Activated CD4-positive, CD25-positive, alpha-beta regulatory T cell (primary cell): ENCODE measurements at places on chromosomes 16 and 17.

GRCh38 chr16:77439106-77439505 lies 4.3 kb upstream of the ADAMTS18 start:
- no peak for DNase-seq

- no peak for DNase-seq
These were observed 1.3 kb downstream of the RASL10B start for GRCh38 chr17:35732806-35733136.

- no peak for DNase-seq
These were observed 5.1 kb downstream of the CACNG5 start for GRCh38 chr17:66840061-66840460.

- no peak for DNase-seq
These were observed 7.9 kb downstream of the FA2H start for GRCh38 chr16:74766729-74767128.

DNA sequence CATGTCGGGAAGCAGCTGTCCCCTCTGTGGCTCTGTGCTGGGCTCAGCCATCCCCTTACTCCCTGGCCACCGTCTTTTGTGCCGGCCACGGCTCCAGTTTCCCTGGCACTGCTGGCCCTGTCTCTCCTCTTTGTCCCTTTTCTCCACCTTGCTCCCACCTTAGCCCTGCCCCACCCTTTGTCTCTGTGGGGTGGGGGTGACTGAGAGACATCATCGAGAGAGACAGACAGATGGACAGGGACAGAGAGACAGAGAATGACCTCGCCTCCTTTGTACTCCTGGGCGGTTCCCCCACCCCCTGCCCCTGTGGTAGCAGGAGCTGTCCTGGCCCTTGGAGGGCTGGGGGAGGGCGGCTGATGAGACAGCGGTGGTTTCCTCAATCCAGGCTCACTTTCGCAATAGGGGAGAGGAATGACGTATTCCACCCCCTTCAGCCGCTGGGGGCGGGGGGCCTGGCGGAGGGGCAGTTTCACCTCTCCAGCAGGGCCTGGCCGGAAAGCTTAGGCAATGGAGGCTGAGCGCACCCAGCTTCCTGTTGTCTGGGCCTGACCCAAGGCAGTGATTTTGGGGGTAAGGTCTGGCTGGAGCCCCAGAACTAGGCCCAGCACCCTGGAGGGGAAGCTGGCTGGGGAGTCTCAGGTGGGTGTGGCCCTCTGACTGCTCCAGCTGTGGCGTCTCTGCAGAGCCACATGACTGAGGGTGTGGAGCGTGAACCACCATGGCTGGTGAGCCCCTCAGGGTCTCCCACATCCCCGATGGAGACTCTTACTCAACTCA lies 7.3 kb downstream of the FMNL1 start:
- DNase-seq = peak; percentile 54

- no peak for DNase-seq
These were observed 4.3 kb downstream of the BANP start for GRCh38 chr16:87955302-87956097.

DNA sequence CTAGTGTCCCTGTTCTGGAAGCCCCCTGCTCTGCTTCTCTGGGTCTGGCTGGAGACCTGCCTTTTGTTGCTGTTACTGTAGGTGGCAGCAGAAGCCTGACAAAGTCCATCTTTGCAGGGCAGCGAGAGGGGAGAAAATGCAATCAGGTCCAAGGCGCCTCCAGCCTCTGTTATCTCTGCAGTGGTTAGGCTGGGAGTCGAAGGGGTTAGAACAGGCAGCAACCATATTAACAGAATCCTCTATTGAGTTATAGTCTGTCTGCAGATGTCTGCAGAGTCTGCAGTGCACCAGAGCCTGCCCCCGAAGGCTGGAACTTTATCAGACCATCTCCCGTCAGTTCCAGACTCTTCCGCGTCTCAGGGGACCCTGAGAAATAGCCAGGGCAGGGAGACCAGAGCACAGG lies 404.9 kb upstream of the EEF2KMT start:
- DNase-seq = no peak

DNA sequence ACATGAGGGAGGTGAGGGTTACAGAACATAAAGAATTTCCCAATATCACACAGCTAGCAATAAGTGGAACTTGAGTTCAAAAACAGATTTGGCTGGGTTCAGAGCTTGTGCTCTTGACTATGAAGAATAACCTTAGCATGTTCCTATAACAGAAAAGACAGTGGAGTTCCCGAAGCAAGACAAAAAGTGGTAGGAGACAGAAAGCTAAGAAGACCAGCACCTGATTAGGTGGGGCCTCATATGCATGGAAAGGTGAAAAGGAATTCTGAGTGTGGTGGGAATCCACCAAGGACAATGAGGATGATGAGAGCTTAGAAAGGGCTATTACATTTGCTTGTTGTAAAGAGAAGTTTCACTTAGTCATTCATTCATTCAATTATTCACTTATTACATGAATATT lies 26.6 kb upstream of the CDYL2 start:
- no peak for DNase-seq

DNA sequence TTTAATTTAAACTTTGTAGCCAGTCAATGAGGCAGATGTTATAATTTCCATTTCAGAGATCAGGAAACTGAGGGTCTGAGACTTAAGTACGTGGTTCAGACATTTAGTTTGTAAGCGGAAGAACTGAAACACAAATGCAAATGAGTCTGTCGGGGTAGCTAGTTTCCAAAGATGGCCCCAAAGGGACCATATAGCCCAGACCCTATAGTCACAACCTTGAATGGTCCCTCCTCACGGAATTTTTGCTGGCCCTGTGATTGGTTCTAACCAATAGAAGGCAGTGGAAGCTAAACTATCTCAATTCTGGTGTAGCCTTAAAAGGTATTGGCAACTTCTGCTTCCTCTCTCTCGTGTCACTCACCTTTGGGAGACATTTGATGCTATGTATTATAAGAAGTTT lies 7.5 kb upstream of the BCO1 start:
- no peak for DNase-seq

DNA sequence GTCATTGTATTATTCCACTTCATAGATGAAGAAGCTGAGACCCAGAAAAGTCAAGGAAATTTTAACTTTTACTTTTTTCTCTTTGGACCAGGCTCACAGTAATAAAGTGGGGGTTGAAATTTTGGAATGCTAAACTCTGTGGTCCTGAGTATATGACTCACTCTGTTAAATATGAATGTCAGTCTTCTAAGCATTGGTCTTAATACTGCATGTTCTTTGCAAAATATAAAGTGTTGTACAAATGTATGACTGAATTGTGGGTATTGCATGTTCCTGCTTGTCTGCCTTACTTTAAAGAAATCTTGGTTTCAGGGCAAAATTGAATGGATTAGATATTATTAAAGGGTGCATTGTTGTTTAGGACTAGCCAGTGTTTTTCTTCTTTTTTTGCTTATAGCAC lies 950.8 kb upstream of the GOT2 start:
- DNase-seq = no peak

GRCh38 chr17:41691031-41691777 lies 2.5 kb downstream of the EIF1 start:
- DNase-seq = no peak

GRCh38 chr16:54050459-54051210 lies 236.0 kb downstream of the IRX3 start:
- no peak for DNase-seq

DNA sequence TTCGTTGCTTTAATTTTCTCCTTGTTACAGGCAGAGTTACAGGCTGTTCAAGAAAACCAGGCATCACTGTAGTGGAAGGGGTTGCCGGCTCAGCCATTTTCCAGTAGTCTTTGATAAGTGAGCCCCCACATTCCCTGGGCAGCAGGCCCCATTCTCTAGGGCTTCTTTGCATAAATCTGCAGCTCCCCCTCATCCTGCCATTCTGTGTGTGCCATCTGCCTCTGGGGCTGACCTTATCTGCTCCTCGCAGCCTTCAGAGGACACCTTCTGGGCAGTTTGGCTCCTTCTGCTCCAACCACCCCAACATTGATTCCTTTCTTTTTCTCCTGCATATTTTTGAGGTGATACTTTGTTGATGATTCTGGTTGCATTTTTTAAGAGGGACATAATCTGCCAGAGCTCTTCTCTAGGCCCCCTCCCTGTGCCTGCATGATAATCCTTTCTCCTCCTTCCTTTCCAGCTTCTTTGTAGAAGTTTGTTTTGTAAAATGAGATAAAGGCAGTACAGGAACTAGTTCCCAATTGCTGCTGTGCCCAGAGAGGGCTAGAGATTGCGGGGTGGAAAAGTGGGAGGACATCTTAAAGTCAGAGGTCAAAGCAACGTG lies 17.1 kb downstream of the RND2 start:
- no peak for DNase-seq

DNA sequence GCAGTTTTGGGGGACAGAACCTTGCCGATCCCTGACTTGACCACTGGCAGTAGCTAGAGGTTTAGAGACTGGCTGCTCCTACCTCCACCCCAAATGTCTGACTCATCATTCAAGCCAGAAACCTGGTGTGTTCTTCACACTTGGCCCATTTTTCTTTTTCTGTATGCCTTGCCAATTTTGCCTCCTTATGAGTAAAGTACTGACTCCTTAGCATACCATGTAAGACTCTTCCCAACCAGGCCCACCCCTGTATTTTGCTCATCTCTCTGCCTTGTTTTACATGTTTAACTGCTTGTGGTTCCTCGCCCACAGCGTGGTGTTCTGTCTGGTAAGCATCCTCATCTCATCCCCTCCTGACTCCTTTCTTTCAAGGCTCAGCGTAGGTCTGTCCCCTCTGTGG lies 37.9 kb downstream of the NUP88 start:
- no peak for DNase-seq

GRCh38 chr17:58352596-58353388 lies 791 bp upstream of the SUPT4H1 start:
- DNase-seq = no peak

- no peak for DNase-seq
These were observed 17.5 kb downstream of the WIPI1 start for GRCh38 chr17:68439656-68440290.

DNA sequence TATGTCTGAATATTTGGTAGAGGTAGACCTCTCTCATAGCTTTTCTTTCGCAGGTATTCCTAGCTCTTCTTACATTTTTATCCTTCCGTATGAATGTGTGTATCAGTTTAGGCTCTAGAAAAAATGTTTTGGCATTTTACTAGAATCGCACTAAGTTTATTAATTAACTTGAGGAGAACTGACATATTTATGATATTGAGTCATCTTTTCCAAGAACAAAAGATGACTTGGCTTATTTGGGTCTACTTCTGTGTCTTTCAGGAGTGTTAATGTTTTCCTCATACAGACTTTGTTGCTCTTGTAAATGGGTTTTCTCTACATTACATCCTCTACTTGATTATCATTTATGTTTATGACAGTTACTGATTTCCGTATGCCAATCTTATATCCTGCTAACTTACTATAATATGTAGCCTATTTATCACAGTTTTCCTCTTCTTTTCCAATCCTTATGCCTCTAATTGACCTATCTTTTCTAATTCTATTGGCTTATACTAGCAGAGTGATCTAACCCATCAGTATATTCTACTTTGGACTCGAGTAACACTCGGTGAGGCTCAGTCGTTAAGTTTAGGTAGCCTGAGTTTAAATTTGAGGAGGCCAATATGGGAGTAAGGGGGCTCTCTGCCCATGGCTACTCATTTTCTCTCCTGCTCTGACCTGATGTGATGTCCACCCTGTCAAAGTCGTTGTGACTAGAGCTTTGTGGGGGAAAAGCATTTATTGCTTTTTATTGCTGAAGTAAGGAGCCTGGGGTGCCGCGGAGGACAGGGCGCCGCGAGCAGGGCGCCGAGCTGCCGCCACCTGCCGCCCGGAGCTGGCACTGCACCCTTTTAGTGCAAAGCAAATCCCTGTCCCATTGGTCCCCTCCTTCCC lies 20.0 kb downstream of the ST6GALNAC1 start:
- DNase-seq = peak; percentile 49

GRCh38 chr17:33910200-33910857 lies 344.8 kb upstream of the CCL2 start:
- no peak for DNase-seq

DNA sequence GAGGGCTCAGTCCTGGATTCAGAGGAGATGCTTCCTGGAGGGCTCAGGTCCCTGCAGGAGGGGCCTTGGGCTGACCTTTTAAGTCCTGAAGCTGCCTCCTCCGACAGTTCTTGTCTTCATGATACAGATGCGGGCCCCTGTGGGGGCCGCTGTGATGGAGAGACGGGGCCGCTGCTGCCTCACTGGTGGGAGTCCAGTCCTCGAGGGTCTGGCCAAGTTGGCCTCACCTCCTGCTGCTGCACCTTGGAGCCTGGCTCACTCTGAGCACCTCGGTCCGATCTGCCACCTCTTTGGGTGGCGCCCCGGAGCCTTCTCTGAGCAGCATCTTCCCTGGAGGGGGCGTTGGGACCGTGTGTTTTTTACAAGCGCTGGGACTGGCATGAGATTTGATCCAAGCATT lies 79.1 kb downstream of the KLHDC4 start:
- no peak for DNase-seq

GRCh38 chr16:19228575-19228974 lies 57.0 kb upstream of the CLEC19A start:
- DNase-seq = no peak

GRCh38 chr16:69607674-69608073 lies 41.9 kb downstream of the NFAT5 start:
- no peak for DNase-seq

DNA sequence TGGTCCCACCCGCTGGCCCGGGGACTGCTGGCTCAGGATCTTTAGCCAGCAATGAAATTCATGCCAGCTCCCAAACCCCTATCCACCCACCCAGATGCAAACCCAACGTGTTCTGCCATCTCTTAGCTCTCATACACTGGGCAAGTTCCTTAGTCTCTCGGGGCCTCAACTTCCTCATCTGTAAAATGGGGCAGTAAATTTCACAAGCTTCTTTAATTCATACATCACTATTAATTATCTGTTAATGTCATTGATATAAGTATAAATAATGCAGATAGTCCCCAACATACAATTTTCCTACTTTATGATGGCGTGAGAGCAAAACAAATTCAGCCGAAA lies 398.7 kb downstream of the SOX9 start:
- DNase-seq = no peak

- peak; percentile 77 for DNase-seq
These were observed 1.7 kb downstream of the SPHK1 start for GRCh38 chr17:76385892-76386786.

DNA sequence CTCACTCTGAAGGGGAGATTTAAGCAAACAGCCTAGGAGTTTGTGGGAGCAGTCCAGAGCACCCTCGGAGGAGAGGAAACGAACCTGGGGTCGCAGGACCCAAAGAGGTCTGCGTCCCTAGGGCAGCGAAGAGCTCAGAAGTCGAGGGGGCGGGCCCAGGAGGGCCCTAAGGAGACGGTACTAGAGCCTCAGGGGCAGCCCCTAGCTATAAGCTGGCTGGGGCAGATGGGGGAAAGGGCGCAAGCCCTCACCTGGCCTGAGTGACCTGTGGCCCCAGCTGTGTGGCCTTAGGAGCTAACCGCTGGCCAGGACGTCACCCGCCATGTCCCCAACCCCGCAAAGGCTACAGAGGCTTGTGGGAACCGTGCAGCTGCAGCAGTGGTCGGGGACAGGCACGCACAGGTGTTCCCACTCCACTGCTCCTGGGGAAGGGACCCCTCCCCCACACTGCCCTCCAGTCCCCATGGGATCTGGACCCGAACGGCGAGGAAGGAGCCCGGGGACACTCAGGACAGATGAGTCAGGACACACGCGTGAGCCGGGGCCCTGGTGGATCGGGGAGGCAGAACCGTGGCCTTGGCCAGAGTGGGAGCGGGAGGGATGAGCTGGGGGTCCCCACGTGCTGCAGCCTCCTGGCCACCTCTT lies 2.0 kb upstream of the CTRB2 start:
- no peak for DNase-seq
